ENCODE measurements at places on chromosomes 7 and 10.

DNA sequence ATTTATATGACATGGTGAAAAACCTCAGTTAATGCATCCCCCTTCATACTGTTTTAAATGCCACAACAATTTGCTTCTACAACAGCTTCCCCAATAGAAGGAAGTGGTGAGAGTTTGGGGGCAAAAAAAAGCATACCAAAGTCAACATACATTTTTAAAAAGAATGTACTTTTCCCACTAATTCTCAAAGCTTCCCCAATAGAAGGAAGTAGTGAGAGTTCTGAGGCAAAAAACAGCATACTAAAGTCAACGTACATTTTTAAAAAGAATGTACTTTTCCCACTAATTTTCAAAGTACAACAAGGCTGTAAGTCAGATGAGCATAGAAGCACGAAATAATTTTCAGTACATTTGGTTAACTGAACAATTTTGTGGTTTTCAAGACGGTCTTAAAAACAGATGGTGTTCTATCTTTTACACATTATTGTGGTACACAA is 24.0 kb downstream of the WASL start:
- DNase-seq = no peak

DNA sequence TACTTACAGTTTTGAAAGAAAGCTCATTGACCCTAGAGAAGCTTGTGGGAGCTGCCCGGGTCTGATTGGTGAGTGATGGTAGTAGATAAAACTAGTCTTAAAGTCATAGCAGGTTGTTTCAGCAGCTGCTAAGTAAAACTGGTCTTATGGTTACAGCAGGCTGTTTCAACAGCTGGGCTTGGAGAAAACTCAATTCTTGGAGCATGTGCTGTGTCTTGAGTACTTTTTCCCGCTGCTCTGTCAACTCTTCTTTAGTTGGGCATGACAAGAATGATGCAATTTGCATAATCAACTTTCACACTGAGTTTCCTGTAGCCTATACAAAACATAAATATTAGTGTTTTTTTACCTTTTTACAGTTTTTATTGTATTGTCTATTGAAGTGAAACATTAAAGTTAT is 707.9 kb downstream of the AUTS2 start:
- no peak for DNase-seq

GRCh38 chr10:103546401-103546800 is 52.9 kb downstream of the NEURL1 start:
- no peak for DNase-seq

DNA sequence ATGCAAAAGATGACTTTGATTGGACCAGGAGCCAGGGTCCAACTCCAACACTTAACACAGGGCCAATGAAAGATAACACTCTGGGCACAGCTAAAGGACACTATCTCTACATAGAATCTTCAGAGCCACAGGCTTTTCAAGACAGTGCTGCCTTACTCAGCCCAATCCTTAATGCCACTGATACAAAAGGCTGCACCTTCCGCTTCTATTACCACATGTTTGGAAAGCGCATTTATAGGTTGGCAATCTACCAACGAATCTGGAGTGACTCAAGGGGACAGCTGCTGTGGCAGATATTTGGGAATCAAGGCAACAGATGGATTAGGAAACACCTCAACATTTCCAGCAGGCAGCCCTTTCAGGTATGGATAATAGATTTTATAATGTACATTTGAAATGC is 160.7 kb downstream of the MALRD1 start:
- no peak for DNase-seq

GRCh38 chr10:101287183-101287996 is 58.1 kb upstream of the LBX1 start:
- no peak for DNase-seq
